ENCODE measurements at places on chromosomes 5 and 9.

GRCh38 chr9:137514691-137515337 lies 35.4 kb downstream of the PNPLA7 start:
- no peak for DNase-seq

DNA sequence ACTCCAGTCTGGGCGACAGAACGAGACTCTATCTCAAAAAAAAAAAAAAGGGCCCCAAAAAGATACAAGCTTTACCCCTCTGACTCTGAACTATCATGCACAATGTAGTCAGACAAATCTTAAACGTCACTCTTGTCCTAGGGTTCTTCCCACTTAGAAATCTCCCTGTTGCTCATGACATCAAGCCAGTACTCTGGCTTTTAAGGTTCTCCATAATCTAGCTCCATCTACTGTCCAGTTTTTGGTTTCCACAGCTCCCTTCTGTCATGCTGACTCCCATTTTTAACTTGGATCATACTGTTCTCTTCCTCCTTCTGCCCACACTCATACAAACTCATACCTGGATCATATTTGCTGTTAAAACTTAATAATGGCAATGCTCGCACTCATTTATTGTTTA lies 156.7 kb upstream of the TLX3 start:
- DNase-seq, result no peak

- DNase-seq, result no peak
Measured at GRCh38 chr5:74541381-74541781, 99.1 kb downstream of the ENC1 start.

- no peak for DNase-seq
Measured at GRCh38 chr5:68141494-68141893, 74.1 kb upstream of the PIK3R1 start.

DNA sequence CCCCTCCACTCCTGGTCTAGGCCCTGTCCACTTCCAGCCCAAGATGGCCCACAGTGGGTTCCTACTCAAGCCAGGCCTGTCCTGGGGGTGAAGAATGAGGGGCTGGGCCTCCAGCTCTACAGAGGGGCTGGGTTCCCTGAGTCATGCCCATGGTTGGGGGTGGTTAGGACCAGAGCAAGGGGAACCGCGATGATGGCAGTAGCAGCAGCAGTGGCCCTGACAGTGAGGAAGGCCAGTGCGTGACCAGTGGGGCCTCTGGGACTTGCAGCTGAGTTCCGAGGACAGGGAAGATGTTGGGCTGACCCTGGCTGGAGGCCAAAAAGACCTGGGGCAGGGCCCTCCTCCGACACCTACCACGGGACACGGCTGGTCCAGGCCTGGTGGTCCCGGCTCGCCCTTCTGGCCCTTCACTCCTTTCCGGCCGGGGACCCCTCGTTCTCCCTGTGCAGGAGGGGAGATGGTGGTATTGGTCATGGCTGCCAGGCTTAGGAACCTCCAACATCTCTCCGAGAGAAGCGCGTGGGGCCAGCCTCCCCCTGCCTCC lies 9.2 kb upstream of the PHYKPL start:
- DNase-seq, result no peak

DNA sequence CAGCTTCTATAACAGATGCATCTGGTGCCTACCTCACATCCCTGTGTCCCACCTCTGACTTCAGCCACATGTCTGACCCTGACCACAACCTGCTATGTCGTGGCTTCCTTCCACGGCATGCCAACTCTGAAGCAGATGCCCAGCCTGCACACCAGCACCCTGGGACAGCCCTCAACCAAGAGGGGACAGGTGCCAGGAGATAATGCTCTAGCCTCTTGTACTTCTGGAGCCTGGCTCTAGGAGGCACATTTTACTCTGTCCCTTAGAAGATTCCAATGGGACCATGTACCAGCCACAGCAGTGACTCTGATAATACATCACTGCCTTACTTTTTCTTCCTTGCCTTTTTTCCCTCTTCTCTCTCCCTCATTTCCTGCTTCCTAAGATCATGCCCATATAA lies 51.4 kb downstream of the EBF1 start:
- no peak for DNase-seq

GRCh38 chr5:1668141-1668721 lies 131.4 kb downstream of the MRPL36 start:
- DNase-seq, result no peak

DNA sequence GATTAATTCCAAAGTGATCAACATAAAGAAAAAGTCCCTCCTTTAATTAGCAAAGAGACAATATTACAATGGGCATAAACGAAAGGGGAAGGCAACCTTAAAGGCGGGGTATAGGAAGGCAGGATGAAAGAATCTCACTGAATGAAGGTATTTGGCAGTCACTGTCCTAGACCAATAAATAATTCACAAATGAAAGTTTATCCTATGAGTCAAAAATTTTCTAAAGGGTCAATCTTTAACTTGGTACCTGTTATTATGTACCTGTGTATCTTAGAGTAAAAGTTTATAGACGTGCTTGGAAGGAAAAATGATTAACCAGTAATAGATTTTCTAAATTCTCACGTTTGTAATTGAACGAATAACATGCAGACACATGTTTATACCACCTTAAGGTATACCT lies 945.8 kb upstream of the DMAC1 start:
- no peak for DNase-seq

GRCh38 chr9:33437205-33437604 lies 10.2 kb downstream of the AQP3 start:
- DNase-seq, result no peak

GRCh38 chr5:136190904-136191303 lies 2.1 kb downstream of the SMIM32 start:
- DNase-seq, result no peak

- no peak for DNase-seq
Measured at GRCh38 chr5:1662559-1663085, 137.0 kb downstream of the MRPL36 start.

DNA sequence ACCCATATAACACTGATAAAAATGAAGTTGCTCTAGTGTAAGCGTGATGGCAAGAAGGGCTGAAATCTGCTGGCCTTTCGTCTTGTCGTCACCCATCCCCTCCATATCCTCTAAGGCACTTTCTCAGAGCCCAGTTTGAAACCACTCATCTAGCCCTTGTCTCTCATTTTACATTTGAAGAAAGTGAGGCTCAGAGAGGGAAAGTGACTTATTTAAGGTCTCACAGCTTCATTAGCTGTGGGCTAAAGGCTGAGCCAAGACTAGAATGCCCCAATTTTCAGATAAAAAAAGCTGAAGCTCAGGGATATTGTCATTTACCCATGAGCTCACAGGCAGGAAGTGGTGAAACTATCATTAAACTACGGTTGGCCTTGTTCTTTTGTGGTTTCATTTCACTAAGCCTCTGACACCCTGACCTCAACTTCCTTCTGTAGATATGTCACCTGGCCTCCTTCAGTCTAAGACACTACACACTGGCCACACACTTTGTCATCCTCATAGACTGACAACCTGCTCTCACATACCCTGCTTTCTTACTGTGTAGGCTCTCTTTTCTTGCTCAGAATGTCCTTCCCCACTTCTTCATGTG lies 176.7 kb upstream of the DMAC1 start:
- DNase-seq, result no peak

GRCh38 chr9:92308893-92309292 lies 15.4 kb upstream of the IARS1 start:
- no peak for DNase-seq

DNA sequence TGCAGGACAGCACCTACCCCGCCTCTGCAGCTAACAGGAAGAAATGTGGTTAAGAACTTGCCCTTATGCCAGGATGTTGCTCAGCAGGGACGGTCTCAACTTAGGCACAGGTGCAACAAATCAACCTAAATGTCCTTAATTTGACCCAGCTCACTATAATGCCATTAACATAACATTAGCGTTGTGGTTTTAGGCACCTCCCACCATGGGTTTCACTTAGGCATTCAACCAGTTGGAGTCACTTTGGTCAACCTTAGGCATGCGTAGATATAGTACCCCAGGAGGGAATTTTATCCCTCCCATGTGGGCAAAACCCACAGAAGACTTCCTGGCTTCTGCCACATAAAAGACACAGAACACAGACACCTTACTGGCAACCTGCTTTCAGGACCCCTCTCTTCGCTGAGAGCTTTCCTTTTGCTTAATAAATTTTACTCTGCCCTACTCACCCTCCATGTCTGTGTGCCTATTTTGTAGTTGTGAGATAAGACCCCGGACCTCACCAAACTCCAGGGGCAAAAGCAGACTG lies 8.7 kb upstream of the ERAP1 start:
- DNase-seq, result no peak

DNA sequence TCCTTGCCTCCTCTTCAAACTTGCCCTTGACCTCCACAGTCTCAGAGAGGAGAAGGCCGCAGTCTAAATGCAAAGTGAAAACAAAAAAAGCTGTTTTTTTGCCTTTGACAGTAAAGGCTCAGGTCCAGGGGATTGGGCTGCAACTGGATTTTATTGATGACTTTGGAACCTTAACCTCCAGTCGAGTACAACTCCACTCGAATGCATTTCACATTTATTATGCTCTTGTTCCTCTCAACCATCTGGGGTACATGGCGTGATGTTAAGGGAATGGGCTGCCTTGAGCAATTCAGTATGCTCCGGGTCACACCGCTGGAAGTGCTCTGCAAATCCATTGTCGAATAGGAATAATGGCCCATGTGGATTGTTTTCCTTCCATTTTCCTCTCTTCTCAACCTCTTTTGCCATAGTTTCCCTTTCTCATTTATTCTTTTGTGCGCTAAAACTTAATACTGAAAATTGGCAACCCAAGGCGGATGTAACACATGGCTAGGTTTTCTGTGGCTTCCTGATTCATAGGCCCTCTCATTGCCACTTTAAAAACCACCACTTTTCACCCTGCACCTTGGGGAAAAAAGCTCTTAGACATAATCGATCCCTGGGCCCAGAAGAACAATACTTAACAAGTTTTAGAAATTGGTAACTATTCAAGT lies 34.3 kb downstream of the ITK start:
- DNase-seq, result no peak

DNA sequence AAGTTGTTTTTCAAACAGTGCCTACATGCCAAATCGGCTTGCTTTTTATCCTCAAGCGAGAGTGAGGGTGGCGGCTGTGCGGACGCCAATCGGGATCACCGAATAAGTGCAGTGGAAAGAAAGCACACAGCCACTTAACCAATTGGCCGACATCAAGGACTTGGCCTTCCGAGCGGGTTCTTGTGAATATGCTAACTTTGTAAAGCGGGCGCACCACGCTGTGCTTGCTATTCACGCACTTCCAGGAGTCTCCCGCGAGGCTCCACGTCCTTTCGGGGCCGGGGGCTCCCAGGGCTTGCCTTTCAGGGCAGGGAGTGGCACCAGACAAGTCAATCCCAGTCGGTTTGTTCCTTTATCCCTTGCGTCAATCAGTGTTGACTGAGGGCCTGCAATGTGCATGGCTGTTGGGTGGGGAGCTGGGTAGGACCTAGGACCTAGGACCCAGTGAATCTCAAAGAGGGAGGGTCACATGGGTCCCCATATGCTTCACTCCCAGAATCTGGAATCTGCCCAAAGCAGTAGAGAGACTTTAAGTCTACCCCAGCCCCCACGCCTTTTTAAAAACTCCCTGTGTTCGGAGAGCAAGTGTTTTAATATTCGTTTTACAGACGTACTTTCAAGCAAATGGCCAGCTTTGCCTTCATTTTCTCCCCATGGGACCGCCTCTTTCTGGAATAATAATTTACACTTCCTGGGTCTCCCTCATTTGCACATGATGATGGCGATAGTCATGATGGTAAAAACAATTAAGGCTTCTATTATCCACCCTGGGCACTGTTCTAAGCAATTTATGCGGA lies 2.0 kb upstream of the GCNT4 start:
- DNase-seq, result no peak

DNA sequence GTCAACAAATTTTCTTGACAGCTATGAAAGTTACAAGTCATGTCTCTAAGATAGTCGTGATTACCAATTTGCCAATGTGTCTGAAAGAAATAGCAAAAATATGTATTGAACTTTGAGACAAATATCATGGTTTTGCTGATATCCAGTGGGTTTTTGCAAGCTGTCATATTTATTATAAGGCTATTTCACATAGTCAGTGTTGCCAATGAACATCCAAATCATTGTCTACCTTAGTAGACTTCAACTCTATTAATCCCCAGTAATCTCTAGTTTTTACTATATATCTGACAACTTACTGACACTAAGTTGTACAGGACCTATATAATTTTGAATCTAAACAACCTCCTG lies 203.2 kb downstream of the TSSK1B start:
- no peak for DNase-seq

DNA sequence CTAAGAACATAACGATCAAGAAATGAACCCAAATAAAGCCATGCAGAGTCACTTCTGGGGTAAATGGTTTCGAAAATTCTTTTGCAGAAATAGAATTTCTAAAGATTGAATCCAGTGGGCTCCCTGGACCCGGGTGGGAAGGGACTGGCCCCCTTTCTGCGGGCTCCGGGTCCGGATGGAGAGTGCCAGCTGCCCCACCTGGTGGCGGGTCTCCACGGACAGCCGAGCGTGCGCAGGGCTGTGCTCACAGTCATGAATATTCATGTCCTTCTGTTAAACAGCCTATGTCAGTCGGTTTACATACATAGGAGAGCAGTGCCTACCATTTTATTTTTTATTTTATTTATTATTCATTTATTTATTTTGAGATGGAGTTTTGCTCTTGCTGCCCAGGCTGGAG lies 4.7 kb upstream of the PPP1R26 start:
- no peak for DNase-seq

DNA sequence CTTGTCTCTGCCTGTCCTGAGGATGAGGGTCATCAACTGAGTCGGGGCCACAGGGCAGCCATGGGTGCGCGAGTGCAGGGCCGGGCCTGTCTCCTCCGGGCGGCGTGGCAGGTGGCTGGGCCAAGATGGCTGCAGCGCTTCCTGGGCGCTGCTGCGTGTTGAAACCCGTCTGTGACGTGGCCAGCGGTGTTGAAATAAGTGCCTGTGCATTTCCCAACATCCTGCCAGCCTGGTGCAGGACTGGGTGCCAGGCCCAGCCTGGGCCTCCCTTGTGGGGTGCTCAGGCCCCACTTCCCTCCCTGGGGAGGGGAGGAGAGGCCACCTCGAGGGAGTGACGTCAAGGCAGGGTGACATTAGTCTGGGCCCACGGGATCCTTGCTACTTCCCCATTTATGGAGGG lies 45.5 kb downstream of the RXRA start:
- DNase-seq, result no peak

- DNase-seq, result no peak
Measured at GRCh38 chr5:57741336-57741735, 258.7 kb upstream of the ACTBL2 start.

- no peak for DNase-seq
Measured at GRCh38 chr9:2018764-2019558, 3.8 kb downstream of the SMARCA2 start.

Measured in activated CD4-positive, alpha-beta T cell treated with anti-CD3 and anti-CD28 coated beads for 24 hours (primary cell).